Pancreas (tissue), 10 donors: ENCODE measurements at places on chromosomes 13 and 19.

- no peak for DNase-seq
These were observed 216 bp downstream of the SH2D3A start for GRCh38 chr19:6767081-6767356.

DNA sequence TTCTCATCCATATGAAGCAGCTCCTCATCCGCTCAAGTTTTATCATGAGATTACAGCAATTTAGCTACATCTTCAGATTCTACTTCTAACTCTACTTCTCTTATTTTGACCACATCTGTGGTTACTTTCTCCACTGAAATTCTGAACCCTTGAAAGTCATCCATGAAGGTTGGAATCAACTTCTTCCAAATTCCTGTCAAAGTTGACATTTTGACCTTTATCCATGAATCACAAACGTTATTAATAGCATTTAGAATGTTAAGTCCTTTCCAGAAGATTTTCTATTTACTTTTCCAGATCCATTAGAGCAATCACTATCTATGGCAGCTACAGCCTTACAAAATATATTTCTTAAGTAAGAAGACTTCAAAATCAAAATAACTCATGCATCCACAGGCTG lies 421.7 kb upstream of the GPC6 start:
- no peak for DNase-seq

DNA sequence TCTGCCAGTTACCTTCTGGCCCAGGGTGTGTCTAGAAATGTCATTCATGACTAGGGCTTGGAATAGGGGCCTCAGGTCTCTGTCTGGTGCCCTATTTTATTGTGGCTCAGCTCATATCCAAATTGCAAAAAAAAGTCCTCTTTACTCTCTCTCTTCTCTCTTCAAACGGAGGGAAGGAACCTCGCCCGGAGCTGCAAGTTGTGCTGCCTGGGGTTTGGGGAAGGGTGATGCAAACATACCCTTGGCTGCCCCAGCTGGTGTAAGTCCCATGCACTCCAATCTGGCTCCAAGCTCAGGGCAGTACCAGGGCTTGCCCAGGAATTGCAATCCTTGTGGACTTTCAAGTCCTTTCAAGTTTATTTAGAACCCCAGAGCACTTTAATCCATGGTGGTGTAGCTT lies 549.6 kb downstream of the PCDH17 start:
- no peak for DNase-seq

DNA sequence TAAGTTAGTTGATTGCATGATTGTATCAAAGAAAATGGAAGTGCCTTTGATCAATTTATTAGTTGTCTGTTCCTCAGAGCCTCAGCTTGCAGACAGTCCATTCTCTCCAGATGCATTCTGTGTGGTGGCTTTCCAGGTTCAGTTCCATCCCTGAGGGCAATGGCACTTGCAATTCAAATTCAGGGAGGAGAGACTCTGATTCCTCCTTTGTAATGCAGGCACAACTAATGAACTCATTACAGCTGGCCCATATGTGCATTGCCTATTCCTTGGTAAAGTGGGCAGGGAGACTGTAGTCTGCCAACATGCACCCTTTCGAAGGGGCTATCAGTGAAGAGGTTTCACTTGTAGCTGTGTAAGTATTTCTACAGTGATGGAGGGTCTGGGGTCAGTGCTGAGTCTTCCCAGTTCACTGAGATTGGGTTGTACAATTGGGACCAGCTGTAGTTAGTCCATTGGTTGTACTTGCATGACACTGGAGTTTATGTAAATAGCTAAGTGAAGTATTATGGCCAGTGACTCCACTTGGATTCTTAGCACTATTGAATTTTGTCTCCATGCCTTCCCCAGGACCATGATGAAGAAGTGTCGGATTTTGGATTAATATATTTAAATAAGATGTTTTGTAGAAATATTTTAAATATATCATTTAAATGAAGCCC lies 401.7 kb downstream of the GPC6 start:
- no peak for DNase-seq

DNA sequence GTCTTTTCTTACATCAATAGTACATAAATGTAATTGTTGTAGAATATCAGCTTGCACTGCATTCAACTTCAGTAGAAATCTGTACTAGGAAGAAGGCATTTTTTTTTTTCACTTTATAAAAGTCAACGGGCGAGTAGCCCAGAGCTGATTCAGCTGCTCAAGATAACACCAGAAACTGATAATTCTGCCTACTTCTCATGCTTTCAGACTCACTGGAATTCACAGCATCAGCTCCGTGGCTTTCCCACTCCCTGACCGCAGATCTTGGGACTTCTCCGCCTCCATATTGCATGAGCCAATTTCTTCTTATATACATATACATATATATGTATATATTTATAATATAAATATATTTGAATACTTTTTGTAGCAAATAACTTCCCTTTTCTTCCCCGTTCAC lies 263.1 kb upstream of the RXFP2 start:
- DNase-seq: no peak
